Esophagus squamous epithelium (tissue), 5 donors: ENCODE measurements at places on chromosomes 2 and 18.

DNA sequence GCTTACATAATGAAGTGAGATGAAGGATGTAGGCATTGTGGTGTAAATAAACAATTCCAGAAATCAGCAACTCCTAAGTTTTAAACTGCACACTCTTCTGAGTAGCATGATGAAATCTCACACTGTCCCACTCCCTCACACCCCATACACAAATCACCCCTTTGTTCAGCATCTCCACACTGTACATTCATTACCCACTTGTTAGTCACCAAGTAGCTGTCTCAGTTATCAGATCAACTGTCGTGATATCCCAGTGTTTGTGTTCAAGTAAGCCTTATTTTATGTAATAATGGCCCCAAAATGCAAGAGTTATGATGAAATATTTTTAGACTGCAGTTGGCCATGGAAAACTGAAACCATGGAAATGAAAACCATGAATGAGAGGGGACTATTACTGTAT, 135.7 kb downstream of the GRB14 start:
- H3K27me3 ChIP-seq: no peaks in the 10 kb centered on the region
- no peak overlapping the region for H3K4me3 ChIP-seq
- no peak overlapping the region for H3K27ac ChIP-seq

DNA sequence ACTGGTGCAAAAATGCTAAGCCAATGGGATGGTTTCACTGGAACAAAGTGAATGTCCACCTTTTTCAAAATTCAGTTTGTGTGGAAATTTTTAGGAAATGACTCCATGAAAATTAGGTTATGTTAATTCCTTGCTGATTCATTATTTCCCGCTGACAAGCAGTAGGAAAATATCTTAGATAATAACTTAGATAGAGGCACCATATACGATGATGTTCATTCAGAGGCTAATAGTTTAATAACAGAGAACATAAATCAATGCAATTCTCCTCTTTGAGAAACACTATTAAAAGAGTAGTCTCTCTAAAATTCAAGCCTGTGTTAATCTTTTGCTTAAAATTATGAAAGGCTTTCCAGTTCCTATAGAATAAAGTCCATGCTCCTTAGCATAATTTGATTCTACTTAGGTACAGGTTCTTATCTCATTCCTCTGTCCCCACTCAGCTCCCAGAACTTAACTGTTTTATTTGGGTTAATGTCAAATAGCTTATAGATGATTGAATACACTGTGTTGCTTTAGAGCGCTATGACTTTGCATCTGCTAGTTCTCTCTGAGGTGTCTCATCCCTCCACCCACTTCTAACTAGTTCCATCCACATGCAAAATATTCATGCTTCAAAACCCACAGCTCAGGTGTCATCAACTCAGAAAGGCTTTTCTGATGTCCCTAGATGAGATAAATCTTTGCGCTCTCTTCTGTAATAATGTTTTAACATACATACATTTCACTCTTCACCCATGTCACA, 503.6 kb downstream of the ERBB4 start:
- DNase-seq: no peak
- H3K4me3 ChIP-seq: no peak overlapping the region
- H3K36me3 ChIP-seq: no peaks in the 10 kb centered on the region
- no peak overlapping the region for H3K27ac ChIP-seq

GRCh38 chr2:75065402-75066008, 107.1 kb downstream of the POLE4 start:
- DNase-seq: no peak
- H3K27me3 ChIP-seq: no peaks in the 10 kb centered on the region
- no peak overlapping the region for H3K4me3 ChIP-seq
- no peak overlapping the region for H3K27ac ChIP-seq

DNA sequence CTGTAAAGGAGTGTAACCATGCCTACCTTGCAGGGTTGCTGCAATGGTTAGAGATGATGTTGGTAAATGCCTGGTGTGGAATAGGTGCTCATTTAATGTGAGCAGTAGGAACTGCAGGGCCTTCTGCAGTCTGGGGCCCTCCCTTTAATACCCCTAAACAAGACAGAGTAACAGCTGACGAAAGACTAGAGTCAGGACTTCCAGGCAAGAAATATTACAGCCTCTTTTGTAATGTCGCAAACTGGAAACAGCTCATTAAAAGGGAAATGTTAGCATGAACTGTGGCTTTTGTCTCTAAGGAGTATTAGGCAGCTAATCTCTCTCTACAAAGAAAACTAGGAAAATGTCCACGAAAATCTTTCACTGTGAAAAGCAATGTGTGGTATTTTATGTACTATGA, 26.0 kb downstream of the MARCO start:
- no peak overlapping the region for H3K27ac ChIP-seq
- no peaks in the 10 kb centered on the region for H3K27me3 ChIP-seq
- no peak overlapping the region for H3K4me3 ChIP-seq
- no peaks in the 10 kb centered on the region for H3K4me1 ChIP-seq
- no peak for DNase-seq

GRCh38 chr2:165624470-165624800, 154.9 kb downstream of the CSRNP3 start:
- no peak overlapping the region for H3K27ac ChIP-seq
- no peak for DNase-seq
- no peaks in the 10 kb centered on the region for H3K36me3 ChIP-seq
